Activated T-cell treated with anti-CD3 and anti-CD28 coated beads, Interleukin-2, amount 50 U/mL, for 72 hours (primary cell): ENCODE measurements at places on chromosomes 7 and 10. TPM values are rescaled to one million over a fixed set of nuclear protein-coding genes. Genes with fewer than 3 reads are reported as not detected.

DNA sequence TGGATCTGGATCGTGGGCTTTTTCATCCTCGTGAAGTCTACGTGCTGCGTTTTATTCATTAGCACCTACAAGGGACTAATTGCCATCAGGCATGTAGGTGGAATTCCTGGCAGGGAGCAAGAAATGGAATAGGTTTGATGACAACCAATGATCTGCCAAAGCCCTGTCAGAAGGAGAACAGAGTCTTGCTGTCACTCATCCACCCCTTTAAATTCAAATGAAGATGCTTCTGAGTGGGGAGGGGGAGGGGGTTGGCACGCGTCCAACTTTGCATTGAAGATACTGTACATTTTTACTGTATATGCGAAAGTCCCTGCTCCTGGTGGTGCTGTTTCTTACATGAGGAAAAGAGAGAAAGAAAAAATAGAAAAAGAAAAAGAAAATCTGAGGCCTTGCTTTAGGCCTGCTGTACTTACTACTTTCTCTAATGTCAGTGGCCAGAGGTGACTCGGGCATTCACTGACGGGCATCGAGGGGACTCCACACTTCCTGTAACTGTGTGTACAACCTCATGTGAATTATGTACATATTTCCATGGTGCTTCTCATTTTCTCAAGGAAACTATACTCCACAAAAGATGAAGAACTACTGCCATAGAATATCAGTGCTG lies 569.1 kb downstream of the INHBA start:
- no peak overlapping the region for H3K4me3 ChIP-seq
- no peaks in the 10 kb centered on the region for H3K4me1 ChIP-seq
- H3K36me3 ChIP-seq: no peaks in the 10 kb centered on the region
- DNase-seq: no peak

- no peaks in the 10 kb centered on the region for H3K36me3 ChIP-seq
- no peak overlapping the region for H3K27ac ChIP-seq
- no peaks in the 10 kb centered on the region for H3K27me3 ChIP-seq
Measured at GRCh38 chr10:100882671-100883311, 30.0 kb upstream of the SLF2 start.

- no peaks in the 10 kb centered on the region for H3K36me3 ChIP-seq
- H3K4me3 ChIP-seq: no peak overlapping the region
- no peak for DNase-seq
- no peak overlapping the region for H3K27ac ChIP-seq
Measured at GRCh38 chr7:142469696-142470543, 212.1 kb upstream of the PRSS58 start.

GRCh38 chr10:4067531-4067930 lies 282.5 kb upstream of the KLF6 start:
- no peaks in the 10 kb centered on the region for H3K4me1 ChIP-seq
- DNase-seq: peak; percentile 51
- no peak overlapping the region for H3K27ac ChIP-seq
- no peaks in the 10 kb centered on the region for H3K27me3 ChIP-seq

DNA sequence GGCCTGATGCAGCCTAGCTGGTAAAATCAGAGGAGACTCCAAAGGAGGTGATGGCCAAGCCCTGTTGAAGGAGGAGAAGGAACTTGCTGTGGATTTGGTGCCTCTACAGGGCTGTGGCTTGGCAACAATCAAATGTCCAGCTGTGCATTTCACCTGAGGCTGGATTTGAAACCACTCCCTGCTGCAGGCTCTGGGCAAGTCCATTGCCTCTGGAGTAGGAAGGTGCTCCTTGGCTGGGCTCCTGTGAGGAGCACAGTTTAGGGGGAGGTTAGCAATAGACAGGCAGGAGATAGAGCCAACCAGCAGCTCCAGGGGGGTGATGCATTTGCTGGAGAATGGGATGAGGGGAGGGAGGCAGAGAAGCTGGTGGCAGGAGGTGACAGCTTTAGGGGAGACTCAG lies 26.5 kb downstream of the CDH23 start:
- DNase-seq: no peak
- no peaks in the 10 kb centered on the region for H3K4me1 ChIP-seq
- H3K27ac ChIP-seq: no peak overlapping the region
- no peaks in the 10 kb centered on the region for H3K36me3 ChIP-seq
- H3K4me3 ChIP-seq: no peak overlapping the region
- H3K27me3 ChIP-seq: peaks cover 7% of the 10 kb centered on the region

DNA sequence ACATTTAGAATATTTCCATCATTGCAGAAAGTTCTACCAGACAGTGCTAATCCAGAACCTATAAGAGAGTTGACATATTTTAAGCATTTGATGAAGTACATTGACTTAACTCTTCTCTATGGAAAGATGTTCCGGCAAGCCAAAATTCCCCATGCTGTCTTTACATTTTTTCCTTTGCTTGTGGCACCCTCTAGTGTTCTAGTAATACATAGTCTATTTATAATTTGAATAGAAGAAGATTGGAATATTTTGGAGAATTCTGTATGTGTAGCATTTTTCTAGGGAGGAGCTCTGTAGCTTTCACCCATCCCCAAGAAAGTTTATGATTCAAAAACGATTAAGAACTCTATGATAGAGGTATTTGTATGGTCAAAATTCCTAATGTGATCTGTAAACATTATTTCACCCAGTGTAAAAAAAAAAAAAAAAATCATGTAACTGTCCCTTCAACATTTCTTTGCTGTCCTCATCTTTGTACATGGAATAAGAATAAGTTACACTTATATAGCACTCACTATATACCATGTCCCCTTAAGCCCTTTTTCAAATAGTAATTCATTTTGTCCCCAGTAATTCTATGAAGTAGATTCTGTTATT lies 33.2 kb downstream of the NRF1 start:
- DNase-seq: no peak
- H3K27ac ChIP-seq: no peak overlapping the region
- H3K27me3 ChIP-seq: no peaks in the 10 kb centered on the region
- no peak overlapping the region for H3K4me3 ChIP-seq
- no peaks in the 10 kb centered on the region for H3K36me3 ChIP-seq

GRCh38 chr7:127967281-127967680 lies 64.0 kb downstream of the LRRC4 start:
- DNase-seq: no peak
- no peak overlapping the region for H3K4me3 ChIP-seq
- no peaks in the 10 kb centered on the region for H3K27me3 ChIP-seq
- H3K27ac ChIP-seq: no peak overlapping the region
- H3K4me1 ChIP-seq: no peaks in the 10 kb centered on the region

- no peak for DNase-seq
- no peaks in the 10 kb centered on the region for H3K27me3 ChIP-seq
- H3K4me1 ChIP-seq: no peaks in the 10 kb centered on the region
- H3K36me3 ChIP-seq: no peaks in the 10 kb centered on the region
Measured at GRCh38 chr7:158549616-158550393, 37.8 kb downstream of the PTPRN2 start.

DNA sequence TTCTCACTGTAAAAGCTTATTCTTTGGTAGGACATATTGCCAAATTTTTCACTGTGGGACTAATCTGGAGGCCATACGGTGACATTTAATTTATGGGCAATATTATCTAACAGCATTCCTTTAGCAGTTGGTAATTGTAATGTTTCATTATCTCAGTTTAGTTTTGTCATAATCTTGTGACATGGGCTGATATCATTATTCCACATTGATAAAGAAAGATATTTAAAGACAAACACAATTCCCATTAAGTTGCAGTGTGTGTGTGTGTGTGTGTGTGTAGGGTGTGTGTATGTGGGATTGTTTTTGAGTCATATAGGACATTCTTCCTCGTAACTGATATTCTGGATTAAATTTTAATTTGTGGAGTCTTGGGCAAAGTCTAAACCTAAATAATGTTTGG lies 238.5 kb downstream of the PRKG1 start:
- H3K36me3 ChIP-seq: no peaks in the 10 kb centered on the region
- H3K4me1 ChIP-seq: no peaks in the 10 kb centered on the region
- H3K27me3 ChIP-seq: no peaks in the 10 kb centered on the region
- no peak overlapping the region for H3K27ac ChIP-seq

DNA sequence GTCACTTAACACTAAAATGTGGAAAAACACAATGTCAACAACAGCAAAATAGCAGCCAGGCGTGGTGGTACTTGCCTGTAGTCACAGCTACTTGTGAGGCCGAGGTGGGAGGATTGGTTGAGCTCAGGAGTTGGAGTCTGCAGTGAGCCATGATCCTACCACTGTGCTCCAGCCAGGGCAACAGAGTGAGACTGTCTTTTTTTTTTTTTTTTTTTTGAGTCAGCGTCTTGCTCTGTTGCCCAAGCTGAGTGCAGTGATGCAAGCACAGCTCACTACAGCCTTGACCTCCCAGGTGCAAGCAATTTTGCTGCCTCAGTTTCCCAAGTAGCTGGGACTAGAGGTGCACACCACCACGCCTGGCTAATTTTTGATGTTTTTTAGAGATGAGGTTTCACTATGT lies 6.1 kb downstream of the KCTD7 start:
- DNase-seq: no peak
- no peaks in the 10 kb centered on the region for H3K27me3 ChIP-seq
- no peak overlapping the region for H3K4me3 ChIP-seq
- H3K36me3 ChIP-seq: peaks cover 12% of the 10 kb centered on the region
- no peak overlapping the region for H3K27ac ChIP-seq

- H3K27ac ChIP-seq: no peak overlapping the region
- H3K4me3 ChIP-seq: no peak overlapping the region
- no peaks in the 10 kb centered on the region for H3K4me1 ChIP-seq
Measured at GRCh38 chr7:3321206-3321605, 20.2 kb downstream of the SDK1 start.

- H3K4me1 ChIP-seq: peaks cover 13% of the 10 kb centered on the region
- DNase-seq: no peak
- no peak overlapping the region for H3K27ac ChIP-seq
- no peak overlapping the region for H3K4me3 ChIP-seq
- no peaks in the 10 kb centered on the region for H3K36me3 ChIP-seq
- H3K27me3 ChIP-seq: no peaks in the 10 kb centered on the region
Measured at GRCh38 chr10:43206391-43207235, 60.3 kb downstream of the RASGEF1A start.

DNA sequence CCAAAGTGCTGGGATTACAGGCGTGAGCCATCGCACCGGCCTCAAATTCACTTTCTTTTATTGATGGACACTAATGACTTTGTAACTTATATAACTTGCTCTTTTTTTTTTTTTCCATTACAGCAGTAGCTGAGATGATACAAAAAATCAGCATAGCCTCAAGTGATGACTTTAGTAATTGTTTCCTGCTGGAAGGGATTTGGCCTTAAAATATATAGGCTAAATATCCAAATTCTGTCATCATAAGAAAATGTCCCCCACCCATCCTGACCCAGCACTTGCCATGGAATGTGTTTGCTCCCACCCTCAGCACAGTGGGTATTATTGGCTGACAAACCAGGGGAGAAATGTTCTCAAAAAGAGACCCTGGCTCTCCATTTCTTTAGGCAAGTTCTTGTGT lies 1264.1 kb upstream of the AUTS2 start:
- H3K4me1 ChIP-seq: no peaks in the 10 kb centered on the region
- no peak for DNase-seq
- no peak overlapping the region for H3K4me3 ChIP-seq
- H3K36me3 ChIP-seq: no peaks in the 10 kb centered on the region
- H3K27ac ChIP-seq: no peak overlapping the region
- no peaks in the 10 kb centered on the region for H3K27me3 ChIP-seq

GRCh38 chr7:118858651-118859149 lies 634.2 kb downstream of the ANKRD7 start:
- no peak overlapping the region for H3K4me3 ChIP-seq
- no peaks in the 10 kb centered on the region for H3K4me1 ChIP-seq
- no peaks in the 10 kb centered on the region for H3K36me3 ChIP-seq
- no peak for DNase-seq
- H3K27ac ChIP-seq: no peak overlapping the region

- DNase-seq: no peak
- H3K36me3 ChIP-seq: no peaks in the 10 kb centered on the region
- no peak overlapping the region for H3K4me3 ChIP-seq
Measured at GRCh38 chr10:64211466-64211865, 690.3 kb downstream of the REEP3 start.

DNA sequence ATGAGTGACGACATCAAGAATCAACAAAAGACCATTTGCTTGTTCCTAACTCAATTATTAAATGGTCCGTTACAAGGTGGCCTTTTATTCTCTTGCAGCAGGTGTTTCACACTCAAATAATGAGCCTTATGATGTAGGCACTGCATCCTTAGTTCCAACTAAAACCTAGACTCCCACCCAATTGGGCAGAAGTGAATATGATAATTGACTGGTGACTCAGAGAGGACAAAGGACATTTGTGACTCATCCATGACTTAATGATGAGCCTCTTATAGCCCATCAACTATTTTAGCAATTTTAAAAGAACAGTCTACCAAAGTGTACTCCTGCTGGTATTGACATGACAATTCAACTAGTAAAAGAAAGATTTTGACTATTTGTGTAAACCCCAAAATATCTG lies 1027.8 kb upstream of the PHF14 start:
- no peak overlapping the region for H3K27ac ChIP-seq
- no peaks in the 10 kb centered on the region for H3K27me3 ChIP-seq
- DNase-seq: no peak

DNA sequence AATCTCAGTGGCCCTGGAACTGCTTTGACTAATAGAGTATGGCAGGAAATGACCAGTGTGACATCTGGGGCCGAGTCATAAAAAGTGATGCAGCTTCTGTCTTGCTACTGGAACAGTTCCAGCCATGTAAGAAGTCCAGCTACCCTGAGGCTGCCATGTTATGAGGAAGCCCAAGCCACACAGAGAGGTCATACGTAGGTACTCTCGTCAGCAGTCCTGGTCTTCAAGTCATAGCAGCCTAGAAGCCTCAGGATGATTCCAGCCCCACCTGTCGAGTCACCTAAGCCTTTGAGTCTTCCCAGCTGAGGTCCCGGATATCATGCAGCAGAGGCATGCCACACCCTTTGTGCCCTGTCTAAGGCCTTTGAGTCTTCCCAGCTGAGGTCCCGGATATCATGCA lies 92.1 kb downstream of the PPP1R3C start:
- H3K27me3 ChIP-seq: peaks cover 19% of the 10 kb centered on the region
- no peaks in the 10 kb centered on the region for H3K4me1 ChIP-seq
- H3K27ac ChIP-seq: no peak overlapping the region
- no peaks in the 10 kb centered on the region for H3K36me3 ChIP-seq
- no peak for DNase-seq
- H3K4me3 ChIP-seq: no peak overlapping the region

Gene FAM149B1
- 16.1 TPM for total RNA-seq

Gene PAX4
- total RNA-seq: not detected

Gene METTL27
- 1.8 TPM for total RNA-seq

Gene CYP2C19
- 0.19 TPM for total RNA-seq

Gene IFIT1B
- not detected for total RNA-seq

Gene PVRIG
- 34.4 TPM for total RNA-seq

Gene MYOF
- 32.4 TPM for total RNA-seq

Gene PKD2L1
- total RNA-seq: 0.30 TPM

Gene CPA2
- total RNA-seq: not detected

Gene FXYD4
- not detected for total RNA-seq

Gene OPN4
- not detected for total RNA-seq

Gene ZNF777
- 19.5 TPM for total RNA-seq

Gene CUX1
- total RNA-seq: 26.2 TPM
